Activated CD8-positive, alpha-beta memory T cell treated with anti-CD3 and anti-CD28 coated beads for 1 hour (primary cell): ENCODE measurements at places on chromosomes 3 and 15.

DNA sequence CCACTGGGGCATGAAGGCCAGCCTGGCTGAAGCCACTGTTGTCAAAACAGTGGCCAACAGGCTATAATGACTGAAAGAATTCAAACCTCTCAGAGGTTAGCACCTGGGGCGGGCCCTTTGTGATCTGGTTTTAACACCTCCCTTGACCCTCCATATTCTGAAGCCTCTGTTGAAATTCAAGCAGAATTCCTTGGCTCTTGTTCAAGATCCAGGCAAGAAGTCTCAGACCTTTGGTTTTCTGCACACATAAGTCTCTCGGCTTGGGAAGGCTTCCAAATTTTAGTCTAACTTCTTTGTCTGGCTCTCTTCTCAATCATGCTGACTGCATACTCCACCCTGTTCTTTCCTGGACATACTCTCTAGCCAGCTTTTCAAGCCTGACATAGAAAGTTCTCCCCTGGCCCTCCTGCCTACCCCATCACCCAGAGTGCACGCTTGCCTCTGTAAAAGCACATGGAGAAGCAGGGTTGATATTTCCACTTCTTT is 144.5 kb downstream of the PDZRN3 start:
- no peak for DNase-seq

DNA sequence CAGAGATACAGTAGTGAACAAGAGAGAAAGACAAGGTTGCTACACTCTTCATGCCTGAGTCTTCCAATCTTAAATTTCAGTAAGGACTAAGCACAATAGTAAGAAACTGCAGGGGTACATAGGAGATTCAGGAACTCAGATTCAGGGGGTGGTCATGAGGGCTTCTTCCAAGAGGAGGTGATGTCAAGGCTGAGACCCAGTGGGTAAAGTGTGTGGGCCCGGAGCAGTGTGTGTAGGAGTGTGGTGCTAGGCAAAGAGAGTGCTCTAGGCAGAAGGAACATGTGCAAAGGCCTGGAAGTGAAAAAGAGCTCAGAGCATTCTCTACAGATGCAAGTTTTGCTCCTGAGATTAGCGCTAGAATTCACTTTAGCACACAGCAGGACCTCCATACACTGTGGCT is 102.9 kb upstream of the SPATA12 start:
- DNase-seq = no peak

DNA sequence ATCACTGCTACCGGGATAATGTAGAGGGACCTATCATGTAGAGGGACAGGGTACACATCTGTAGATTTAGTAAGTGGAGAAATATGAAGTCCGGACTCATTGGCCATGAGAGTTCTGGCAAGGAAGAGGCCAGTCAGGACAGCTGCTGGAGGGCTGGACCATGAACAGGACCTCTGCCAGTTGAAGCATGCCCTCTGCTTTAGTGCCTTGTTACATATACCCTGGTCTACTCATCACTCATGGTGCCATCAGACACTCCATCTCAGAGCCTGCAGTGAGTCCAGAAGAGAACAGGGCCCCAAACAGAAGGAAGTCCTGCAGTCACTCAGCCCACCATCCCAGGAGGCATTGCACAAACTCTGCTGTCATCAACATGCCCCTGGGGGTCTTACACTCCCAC is 54.7 kb upstream of the CA12 start:
- no peak for DNase-seq

GRCh38 chr3:189710620-189711402 is 79.6 kb downstream of the TP63 start:
- no peak for DNase-seq

DNA sequence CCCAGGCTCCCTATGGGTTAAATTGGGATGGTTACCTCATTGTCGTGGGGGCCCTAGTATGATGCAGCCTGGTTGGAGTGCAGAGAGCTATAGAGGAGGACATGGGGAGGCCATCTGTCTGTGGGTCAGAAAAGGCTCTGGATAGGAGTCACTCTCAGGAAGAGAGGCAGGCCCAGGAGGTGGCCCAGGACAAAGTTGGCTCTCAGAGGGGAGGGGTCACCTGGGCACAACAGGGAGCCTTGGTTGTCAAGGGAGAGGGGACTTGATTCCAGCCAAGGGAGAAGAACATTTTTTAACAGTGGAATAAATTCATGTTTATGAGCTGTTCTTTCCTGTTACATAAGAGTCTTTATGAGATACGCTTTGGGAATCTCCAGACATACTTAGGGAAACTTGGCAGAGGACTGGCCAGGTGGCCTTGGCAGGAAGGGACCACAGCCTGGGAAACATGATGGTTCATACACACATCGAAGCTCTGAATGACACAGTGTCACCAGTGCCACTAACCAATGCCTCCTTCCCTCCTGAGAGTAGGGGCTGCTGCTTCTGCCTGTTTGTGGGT is 27.5 kb upstream of the LCTL start:
- DNase-seq = no peak
